ENCODE measurements at places on chromosomes 2 and 18. TPM values are rescaled to one million over a fixed set of nuclear protein-coding genes. Genes with fewer than 3 reads are reported as not detected.
A peak's percentile ranks its signal among the peaks of the same experiment; 100 is the strongest.

GRCh38 chr2:20446255-20446916, 488 bp upstream of the RHOB start:
- no peak for DNase-seq
- no peak overlapping the region for H3K27ac ChIP-seq
- H3K36me3 ChIP-seq, result no peaks in the 10 kb centered on the region
- H3K4me3 ChIP-seq, result no peak overlapping the region

DNA sequence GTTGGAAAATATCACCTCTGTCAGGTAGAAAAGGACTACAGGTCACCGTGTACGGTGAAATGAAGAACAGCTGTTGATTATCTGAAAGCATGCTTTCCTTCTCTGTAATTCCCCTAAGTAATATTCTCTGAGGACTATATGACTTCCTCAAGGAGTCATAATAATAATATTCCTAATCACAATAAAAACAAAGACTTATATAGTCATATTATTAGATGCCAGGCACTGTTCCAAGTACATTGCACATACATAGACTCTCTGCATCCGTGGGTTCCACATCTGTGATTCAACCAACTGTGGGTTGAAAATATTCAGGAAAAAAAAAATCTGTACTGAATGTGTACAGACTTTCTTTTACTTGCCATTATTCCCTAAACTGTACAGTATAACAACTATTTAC, 512.4 kb upstream of the ID2 start:
- H3K27ac ChIP-seq, result no peak overlapping the region
- DNase-seq, result no peak
- 0 out of 2 replicates have a peak overlapping the region, but pooled peaks have one; percentile 38 for H3K4me3 ChIP-seq
- H3K27me3 ChIP-seq, result no peaks in the 10 kb centered on the region
- no peaks in the 10 kb centered on the region for H3K36me3 ChIP-seq
- H3K4me1 ChIP-seq, result peaks cover 32% of the 10 kb centered on the region

DNA sequence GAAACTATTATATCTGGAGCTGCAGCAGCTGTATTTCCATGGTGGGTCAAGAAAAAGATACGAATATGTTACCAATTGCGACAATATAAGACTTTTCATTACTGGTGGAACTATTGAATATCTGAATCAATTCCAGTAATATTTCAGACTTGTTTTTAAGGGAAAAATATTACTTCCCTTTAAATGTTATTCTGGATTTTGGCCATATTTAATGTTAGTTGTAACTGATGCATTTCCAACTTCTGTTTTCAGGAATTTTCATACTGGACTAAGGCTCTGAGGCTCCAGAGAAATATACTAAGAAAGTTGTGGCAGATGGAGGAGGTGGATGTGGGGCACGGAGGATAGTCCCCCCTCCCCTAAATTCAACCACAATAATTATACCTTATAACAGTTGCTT, 555.2 kb upstream of the SETBP1 start:
- no peaks in the 10 kb centered on the region for H3K36me3 ChIP-seq
- H3K4me3 ChIP-seq, result no peak overlapping the region
- H3K4me1 ChIP-seq, result no peaks in the 10 kb centered on the region
- H3K27ac ChIP-seq, result no peak overlapping the region
- DNase-seq, result no peak

The ALLC gene
- total RNA-seq, result not detected

The BCL2 gene
- total RNA-seq, result 263 TPM

GRCh38 chr2:118202707-118203303, 114.5 kb downstream of the INSIG2 start:
- H3K36me3 ChIP-seq, result no peaks in the 10 kb centered on the region
- no peaks in the 10 kb centered on the region for H3K27me3 ChIP-seq
- no peak overlapping the region for H3K27ac ChIP-seq
- DNase-seq, result peak; percentile 80
- peaks cover 18% of the 10 kb centered on the region for H3K4me1 ChIP-seq

DNA sequence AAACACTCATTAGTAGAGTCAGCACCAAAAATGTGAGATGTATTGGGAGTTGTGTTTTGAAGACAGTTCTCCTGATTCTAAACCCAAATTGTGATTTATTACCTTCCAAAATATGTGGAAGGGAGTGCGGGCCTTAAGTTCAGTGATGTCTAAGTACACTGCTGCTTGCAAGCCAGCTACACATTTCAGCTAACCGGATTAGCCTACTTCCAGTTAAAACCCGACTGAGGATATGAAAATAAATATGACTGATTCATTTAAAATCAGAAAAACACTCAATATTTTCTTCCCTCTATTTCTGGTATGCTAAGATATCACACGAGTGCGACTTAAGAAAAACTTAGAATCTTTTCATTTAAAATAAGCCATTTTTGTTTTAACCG, 907 bp downstream of the FHL2 start:
- no peak overlapping the region for H3K4me3 ChIP-seq
- H3K27ac ChIP-seq, result no peak overlapping the region
- DNase-seq, result no peak
- H3K4me1 ChIP-seq, result no peaks in the 10 kb centered on the region
- H3K36me3 ChIP-seq, result no peaks in the 10 kb centered on the region

GRCh38 chr2:80114812-80115211, 189.7 kb downstream of the LRRTM1 start:
- H3K4me1 ChIP-seq, result no peaks in the 10 kb centered on the region
- H3K36me3 ChIP-seq, result no peaks in the 10 kb centered on the region
- no peak for DNase-seq
- no peaks in the 10 kb centered on the region for H3K27me3 ChIP-seq
- H3K27ac ChIP-seq, result no peak overlapping the region
- no peak overlapping the region for H3K4me3 ChIP-seq

GRCh38 chr2:112118148-112118547, 20.0 kb upstream of the FBLN7 start:
- no peak overlapping the region for H3K27ac ChIP-seq
- no peaks in the 10 kb centered on the region for H3K27me3 ChIP-seq
- H3K4me1 ChIP-seq, result no peaks in the 10 kb centered on the region
- no peak for DNase-seq
- peaks cover 17% of the 10 kb centered on the region for H3K36me3 ChIP-seq
- no peak overlapping the region for H3K4me3 ChIP-seq

DNA sequence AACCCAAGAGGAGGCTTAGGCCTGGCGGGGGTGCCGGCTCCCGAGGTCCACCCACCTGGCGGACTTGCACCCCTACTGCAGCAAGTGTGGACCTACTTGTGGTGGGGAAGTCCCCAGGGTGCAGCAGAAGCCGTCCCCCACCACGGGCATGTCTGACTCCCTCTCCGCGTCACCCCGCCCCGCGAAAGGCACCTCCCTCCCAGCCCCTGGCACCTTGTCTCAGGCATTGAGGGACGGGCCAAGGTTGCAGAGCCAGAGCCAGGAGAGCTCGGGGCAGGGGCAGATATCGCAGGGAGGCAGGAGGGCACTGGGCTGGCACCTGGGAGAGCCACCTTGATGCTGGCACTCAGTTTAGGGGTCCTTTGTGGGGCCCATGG, 19.0 kb downstream of the CROCC2 start:
- no peak overlapping the region for H3K4me3 ChIP-seq
- no peaks in the 10 kb centered on the region for H3K36me3 ChIP-seq
- H3K4me1 ChIP-seq, result no peaks in the 10 kb centered on the region
- DNase-seq, result no peak

The SPP2 gene
- total RNA-seq, result not detected

DNA sequence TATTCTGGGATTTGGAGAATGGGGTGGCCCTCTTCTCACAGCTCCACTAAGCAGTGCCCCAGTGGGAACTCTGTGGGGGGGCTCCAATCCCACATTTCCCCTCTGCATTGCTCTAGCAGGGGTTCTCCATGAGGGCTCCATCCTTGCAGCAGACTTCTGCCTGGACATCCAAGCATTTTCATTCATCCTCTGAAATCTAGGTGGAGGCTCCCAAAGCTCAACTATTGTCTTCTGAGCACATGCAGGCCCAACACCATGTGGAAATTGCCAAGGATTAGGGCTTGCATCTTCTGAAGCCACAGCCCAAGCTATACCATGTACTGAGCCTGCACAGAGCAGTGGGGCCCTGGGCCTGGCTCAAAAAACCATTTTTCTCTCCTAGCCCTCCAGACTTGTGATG, 162.4 kb upstream of the CWC22 start:
- no peak overlapping the region for H3K4me3 ChIP-seq
- H3K27me3 ChIP-seq, result no peaks in the 10 kb centered on the region
- H3K36me3 ChIP-seq, result no peaks in the 10 kb centered on the region
- no peak for DNase-seq

GRCh38 chr2:128408349-128409305, 90.0 kb upstream of the HS6ST1 start:
- no peaks in the 10 kb centered on the region for H3K36me3 ChIP-seq
- no peak overlapping the region for H3K4me3 ChIP-seq
- no peaks in the 10 kb centered on the region for H3K4me1 ChIP-seq
- no peaks in the 10 kb centered on the region for H3K27me3 ChIP-seq
- no peak overlapping the region for H3K27ac ChIP-seq
- DNase-seq, result no peak

GRCh38 chr2:96926236-96926635, 56.4 kb upstream of the SEMA4C start:
- H3K4me1 ChIP-seq, result no peaks in the 10 kb centered on the region
- H3K27me3 ChIP-seq, result no peaks in the 10 kb centered on the region
- H3K27ac ChIP-seq, result no peak overlapping the region
- DNase-seq, result no peak

DNA sequence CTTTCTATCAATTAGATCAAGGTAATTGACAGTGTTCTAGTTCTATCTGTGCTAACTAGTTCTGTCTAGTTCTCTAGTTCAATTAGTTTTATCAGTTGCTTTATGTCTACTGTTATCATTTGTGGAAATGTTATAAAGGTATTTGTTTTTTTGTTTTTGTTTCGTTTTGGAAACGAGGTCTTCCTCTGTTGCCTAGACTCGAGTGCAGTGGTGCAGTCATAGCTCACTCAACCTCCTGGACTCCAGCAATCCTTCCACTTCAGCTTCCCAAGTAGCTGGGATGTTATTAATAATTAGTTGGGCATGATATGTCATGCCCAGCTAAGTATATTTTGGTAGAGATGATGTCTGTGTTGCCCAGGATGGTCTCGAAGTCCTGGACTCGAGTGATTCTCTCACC, 1682.8 kb upstream of the LRRTM1 start:
- no peaks in the 10 kb centered on the region for H3K4me1 ChIP-seq
- no peak overlapping the region for H3K27ac ChIP-seq
- H3K4me3 ChIP-seq, result no peak overlapping the region
- no peaks in the 10 kb centered on the region for H3K36me3 ChIP-seq
- no peak for DNase-seq

The CMPK2 gene
- total RNA-seq, result 26.6 TPM

GRCh38 chr2:44949329-44950151, 8.0 kb downstream of the SIX3 start:
- H3K4me3 ChIP-seq, result no peak overlapping the region
- DNase-seq, result no peak
- no peaks in the 10 kb centered on the region for H3K36me3 ChIP-seq

GRCh38 chr2:43345872-43346271, 119.5 kb upstream of the ZFP36L2 start:
- H3K27ac ChIP-seq, result no peak overlapping the region
- no peak overlapping the region for H3K4me3 ChIP-seq
- H3K4me1 ChIP-seq, result no peaks in the 10 kb centered on the region
- no peak for DNase-seq

The B3GNT7 gene
- 2.8 TPM for total RNA-seq

DNA sequence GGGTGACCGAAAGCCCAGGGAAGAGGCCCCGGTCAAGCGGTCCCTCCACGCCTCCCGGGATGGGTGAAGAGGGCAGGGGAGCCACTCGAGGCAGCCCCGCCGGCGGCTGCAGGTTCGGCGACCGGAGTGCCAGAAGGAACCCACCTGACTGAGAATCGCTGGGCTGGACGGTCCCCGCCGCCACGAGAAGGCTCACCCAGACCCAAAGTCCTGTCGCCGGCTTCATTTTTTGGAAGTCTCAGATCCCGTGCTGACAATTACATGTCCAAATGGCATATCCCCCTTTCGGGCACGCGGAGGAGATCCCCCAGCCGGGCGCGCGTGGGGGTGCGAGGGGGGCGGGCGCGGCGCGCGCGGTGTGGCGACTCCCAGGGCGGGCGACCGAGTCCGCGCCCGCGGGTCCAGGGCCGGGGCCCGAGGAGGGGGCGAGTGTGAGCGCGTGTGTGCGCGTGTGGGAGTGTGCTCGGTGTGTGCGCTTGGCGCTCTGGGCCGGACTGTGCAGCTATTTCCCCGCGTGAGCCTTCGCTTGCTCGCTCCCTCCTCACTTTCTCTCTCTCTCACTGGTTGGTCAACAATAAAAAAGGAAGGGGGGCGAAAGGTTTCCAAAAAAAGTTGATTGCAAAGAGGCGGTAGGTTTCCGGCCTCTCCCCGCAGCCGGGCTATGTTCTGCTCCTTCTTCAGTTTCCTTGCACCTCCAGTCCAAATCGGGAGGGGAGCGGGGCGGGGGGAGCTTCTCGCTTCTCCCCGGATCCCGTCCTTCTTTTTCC, at the start of gene ERBB4:
Gene ERBB4 (minus strand): TSS at position 498 of the 767 bp plus-strand sequence. CDS start 272 bp downstream, at position 226.
- no peak within 1 kb of the TSS for H3K27ac ChIP-seq
- no peaks in the 10 kb centered on the region for H3K27me3 ChIP-seq
- no peak within 1 kb of the TSS for H3K4me3 ChIP-seq

DNA sequence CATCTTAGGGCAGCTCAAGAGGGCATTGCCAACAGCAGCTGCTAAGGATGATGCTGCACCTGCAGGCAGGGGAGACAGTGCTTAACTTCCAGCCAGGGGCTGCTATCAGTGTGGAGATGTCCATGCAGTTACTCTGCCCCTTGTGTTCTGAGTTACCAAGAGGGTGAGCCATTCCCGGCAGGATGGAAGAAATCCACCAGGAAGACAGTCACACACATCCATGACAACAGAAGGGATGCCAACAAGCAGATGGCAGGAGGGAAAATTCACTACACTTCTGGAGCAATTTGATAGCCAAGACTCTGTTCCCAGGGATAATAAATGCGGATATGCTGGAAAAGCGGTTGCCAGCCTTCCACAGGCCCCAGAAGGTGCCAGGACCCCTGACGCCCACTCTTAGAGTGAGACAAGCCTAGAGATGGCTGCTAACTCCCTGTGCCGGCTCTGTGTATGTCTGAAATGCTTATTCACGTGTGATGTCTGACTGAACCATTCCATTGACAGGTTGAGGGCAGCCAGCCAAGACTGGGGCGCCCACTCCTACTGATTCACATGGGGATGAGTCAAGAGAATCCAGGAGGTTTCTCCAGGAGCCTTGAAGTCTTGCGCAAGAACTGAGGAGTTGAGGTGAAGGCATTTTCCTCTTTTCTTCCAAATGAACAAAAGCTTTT, 24.5 kb downstream of the LOXHD1 start:
- H3K4me1 ChIP-seq, result no peaks in the 10 kb centered on the region
- 0 out of 2 replicates have a peak, but pooled peaks cover 3% of the 10 kb centered on the region for H3K27me3 ChIP-seq
- H3K4me3 ChIP-seq, result no peak overlapping the region

- H3K4me3 ChIP-seq, result no peak overlapping the region
- H3K27ac ChIP-seq, result no peak overlapping the region
- no peak for DNase-seq
- no peaks in the 10 kb centered on the region for H3K36me3 ChIP-seq
- H3K27me3 ChIP-seq, result no peaks in the 10 kb centered on the region
Measured at GRCh38 chr2:18684206-18685038, 95.1 kb upstream of the NT5C1B start.

The SP140 gene
- total RNA-seq, result 24.2 TPM

The ATOH8 gene
- not detected for total RNA-seq

The GMCL1 gene
- 75.3 TPM for total RNA-seq

GRCh38 chr2:74863802-74864248, 29.9 kb downstream of the HK2 start:
- peaks cover 60% of the 10 kb centered on the region for H3K4me1 ChIP-seq
- DNase-seq, result no peak
- peaks cover 66% of the 10 kb centered on the region for H3K36me3 ChIP-seq
- no peaks in the 10 kb centered on the region for H3K27me3 ChIP-seq

The IDH1 gene
- 44.1 TPM for total RNA-seq
